ENCODE measurements at places on chromosomes 5 and 9.

GRCh38 chr9:127030814-127031740, 91.4 kb downstream of the ANGPTL2 start:
- no peak for DNase-seq

DNA sequence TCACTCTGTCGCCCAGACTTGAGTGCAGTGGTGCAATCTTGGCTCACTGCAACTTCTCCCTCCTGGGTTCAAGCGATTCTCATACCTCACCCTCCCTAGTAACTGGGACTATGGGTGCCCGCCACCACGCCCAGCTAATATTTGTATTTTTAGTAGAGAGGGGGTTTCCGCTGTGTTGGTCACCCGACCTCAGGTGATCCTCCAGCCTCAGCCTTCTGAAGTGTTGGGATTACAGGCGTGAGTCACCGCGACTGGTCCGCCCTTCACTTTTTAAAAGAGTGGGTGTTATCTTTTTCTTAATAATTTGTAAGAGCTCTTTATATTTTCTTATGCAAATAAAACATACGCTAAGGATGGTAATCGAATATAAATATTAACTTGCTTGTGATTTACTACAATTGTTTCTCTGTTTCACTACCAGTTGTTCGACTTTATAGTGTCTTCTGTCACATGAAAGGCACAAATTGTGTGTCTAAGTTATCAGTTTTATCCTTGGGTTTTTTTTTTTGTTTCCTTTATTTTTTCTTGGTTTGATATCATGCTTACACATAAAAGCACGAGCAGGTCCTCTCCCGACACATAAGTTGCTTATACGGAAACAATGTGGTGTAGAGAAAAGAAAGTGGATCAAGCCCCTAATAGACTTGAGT, 1.9 kb upstream of the GPBP1 start:
- DNase-seq, result no peak

DNA sequence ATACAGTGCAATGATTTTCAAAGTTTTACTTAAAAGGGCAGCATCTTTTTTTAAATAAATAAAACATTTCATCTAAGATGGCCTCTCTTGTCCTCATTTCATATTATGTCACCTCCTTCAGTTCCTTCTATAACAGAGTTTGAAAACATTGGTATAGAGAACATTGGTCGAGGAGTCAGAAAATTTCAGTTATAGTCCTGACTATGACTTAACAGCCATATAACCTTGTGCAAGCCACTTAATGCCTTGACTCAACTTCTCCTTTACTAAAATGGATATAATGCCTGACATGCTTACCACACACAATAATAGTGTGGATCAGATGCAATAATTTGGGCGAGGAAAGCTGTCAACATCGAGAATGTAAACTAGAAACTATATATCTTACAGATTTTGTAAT, 22.6 kb downstream of the SSBP2 start:
- DNase-seq, result no peak

- DNase-seq, result peak; percentile 65
Measured at GRCh38 chr5:148998174-148998797, 64.6 kb downstream of the SH3TC2 start.

- no peak for DNase-seq
Measured at GRCh38 chr5:1268666-1269065, 26.2 kb downstream of the TERT start.

- DNase-seq, result no peak
Measured at GRCh38 chr5:6399980-6400910, 21.9 kb upstream of the MED10 start.

All from OCI-LY7 (cell line).